ENCODE measurements at places on chromosomes 11 and 22. TPM values are rescaled to one million over a fixed set of nuclear protein-coding genes. Genes with fewer than 3 reads are reported as not detected.

DNA sequence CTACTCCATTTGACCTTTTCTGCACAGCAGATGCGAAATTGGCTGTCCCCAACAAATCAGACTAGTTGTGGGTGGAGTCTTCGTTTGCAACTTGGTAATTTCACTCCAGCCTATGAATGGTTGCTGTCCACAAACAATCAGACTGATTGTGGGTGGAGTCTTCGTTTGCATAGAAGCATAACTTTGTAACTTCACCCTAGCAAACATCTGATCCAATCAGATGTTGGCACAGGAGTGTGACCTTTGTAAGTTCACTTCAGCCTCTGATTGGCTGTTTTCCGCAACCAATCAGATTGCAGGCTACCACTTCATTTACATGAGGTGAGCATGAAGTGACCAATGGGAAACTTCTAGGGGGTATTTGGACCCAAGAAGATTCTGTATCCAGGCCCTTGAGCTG is 16.3 kb upstream of the CABP2 start:
- no peak for DNase-seq

DNA sequence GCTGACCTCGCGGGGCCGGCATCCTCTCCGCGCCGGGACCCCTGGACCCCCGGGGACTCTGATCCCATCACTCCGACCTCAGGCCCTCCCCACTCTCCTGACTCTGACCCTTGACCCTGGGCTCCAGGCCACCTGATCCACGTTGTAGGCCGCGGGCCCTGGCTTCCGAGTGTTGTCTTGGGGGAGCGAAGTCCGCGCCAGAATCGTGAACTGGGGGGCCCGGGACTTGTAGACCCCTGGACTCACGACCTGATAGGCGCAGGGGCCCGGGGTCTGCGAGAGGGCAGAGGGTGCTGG is 716 bp upstream of the TYMP start:
- DNase-seq: no peak

DNA sequence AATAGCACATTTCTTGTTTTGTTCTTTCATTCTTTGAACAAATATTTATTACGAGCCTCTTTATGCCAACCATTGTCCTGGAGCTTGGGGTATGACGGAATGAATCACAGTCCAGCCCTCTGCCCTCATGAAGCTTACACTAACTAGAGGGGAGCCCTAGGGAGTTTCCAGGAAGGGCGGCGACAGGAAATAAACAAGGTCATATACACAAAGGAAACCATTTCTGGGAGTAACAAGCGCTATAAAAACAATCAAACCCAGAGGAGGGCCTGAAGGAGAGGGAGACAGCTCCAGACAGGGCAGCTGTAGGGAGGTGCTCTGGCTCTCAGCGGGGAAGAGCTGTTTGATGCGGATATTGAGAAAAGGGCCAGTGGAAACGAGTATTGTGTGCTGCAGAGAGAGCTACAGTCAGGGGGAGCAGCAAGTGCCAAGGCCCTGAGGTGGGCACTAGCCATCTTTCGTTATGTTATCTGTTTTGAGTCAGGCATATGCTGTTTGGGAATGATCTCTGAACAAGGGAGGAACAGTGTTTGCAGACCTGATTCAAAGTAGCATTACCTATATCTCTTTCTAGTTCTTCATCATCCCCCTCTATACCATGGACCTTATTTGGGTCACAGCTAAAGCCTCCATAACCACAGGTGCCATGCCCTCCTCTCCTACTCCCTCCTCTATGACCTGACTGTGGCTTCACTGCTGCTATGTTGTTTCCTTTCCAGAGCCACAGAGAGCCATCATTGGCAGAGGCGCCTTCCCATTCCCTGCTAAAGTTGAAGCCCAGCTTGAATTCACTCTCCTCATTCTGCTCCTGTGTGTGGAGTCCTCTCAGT is 15.3 kb upstream of the ZBTB16 start:
- no peak for DNase-seq

DNA sequence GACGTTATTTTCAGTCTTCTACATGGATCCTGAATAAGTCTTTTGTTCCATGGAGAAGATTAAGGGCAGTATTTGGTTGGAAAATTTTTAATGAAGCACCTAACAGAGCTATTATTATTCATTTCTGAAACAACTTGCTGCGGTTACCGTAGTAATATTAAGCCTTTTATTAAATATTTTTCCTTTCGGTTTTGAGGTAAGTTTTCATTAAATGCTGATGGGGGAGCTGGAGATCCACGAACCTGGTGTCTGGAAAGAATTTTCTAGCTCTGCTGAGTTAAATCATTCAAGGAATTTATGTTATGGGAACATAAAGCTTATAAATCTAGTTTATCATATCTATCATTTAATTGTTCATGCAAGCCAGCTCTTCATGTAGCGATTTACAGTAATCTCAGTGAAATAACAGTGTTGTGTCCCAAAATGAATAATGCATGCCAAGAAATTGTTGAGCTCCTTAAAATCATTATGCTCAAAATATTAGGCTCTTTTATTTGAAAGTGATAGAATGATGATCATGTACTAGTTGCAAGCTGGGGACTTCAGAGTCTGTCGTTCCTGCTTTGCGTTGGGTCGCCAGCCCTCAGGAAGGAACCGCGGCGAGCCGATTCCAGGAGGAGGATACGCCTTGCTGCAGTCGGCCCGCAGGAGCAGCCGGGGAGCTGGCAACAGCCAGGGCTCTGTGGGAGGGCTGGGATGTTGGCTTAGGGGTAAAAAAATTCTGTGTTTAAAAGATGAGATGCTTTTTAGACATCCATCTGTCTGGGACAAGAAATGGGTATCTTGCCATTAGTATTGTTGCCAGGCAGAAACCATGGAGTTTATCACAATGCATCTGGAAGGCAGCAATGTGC is 83.1 kb downstream of the TBC1D22A start:
- DNase-seq: no peak

DNA sequence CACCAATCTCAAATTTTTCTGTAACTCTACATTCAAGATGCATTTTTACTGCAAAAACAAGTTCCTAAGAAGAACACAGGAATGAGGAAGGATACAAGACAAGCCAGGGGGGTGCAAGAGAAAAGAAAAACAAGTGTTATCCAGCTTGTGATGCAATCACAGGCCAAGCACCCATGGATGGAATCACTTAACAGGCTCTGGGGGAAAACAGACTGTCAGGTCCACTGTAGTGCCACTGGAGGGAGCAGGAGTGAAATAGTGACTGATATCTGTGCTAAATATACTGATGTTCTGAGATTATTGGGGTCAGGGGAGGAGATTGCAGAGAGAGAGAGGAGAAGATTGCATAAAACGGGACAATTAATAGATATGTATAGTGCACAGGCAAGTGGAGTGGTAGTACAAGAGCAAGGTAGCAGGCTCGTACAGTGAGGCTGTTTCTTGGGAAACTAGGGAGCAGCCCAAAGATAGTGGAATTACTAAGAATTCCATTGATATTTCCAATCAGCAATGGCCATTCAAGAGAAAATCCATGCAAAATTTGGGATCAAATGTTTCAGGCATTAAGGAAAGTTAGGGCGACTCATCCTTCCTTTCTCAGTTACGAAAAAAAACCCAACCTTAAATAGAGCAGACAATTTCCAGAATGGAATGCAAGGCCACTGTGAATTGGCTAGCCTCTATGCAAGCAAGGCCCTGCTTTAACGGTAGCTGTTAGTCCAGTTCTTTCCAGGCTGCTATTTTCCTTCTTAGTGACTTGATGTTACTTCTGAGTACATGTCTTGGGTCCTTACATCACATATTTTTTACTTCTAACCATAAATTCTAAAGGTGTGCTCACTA is 52.2 kb upstream of the CEP126 start:
- DNase-seq: no peak

GRCh38 chr22:28029201-28029948 is 110.3 kb upstream of the PITPNB start:
- no peak for DNase-seq

GRCh38 chr22:29801153-29801552 is 34.0 kb downstream of the UQCR10 start:
- no peak for DNase-seq

- DNase-seq: no peak
Measured at GRCh38 chr11:42066113-42066512, 606.7 kb upstream of the LRRC4C start.

- DNase-seq: no peak
Measured at GRCh38 chr11:43772733-43773132, 92.2 kb downstream of the HSD17B12 start.

- no peak for DNase-seq
Measured at GRCh38 chr11:69516526-69516925, 35.1 kb downstream of the LINC01488 start.

- DNase-seq: no peak
Measured at GRCh38 chr11:127643268-127644058, 642.9 kb upstream of the KIRREL3 start.

GRCh38 chr11:75816561-75817239 is 1.7 kb downstream of the UVRAG start:
- no peak for DNase-seq

- peak; percentile 25 for DNase-seq
Measured at GRCh38 chr11:47369676-47370075, 8.7 kb downstream of the SPI1 start.

DNA sequence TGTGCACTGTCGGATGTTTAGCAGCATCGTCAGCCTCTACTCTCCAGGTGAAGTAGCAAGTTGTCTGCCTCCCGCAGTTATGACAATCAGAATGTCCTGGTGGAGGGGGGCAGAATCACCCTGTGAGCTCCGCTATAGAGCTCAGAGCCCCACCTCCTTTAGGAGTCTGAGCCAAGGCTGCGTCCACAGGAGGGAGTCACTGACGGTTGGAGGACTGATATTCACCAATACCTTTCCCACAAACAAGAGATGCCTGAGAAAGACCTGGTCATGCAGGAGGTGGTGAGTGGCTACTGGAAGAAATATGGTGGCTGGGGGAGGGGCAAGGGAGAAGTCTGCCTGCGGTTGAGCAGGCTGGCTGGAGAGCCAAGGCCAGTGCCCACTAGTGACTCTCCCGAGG is 41.7 kb upstream of the ADA2 start:
- no peak for DNase-seq

GRCh38 chr11:98409069-98409468 is 611.7 kb upstream of the CNTN5 start:
- no peak for DNase-seq

GRCh38 chr11:68816917-68817419 is 24.7 kb downstream of the CPT1A start:
- no peak for DNase-seq

Gene OR51E2
- not detected for total RNA-seq

Gene TNNI2
- not detected for total RNA-seq

Gene CD3E
- total RNA-seq: 371 TPM

Gene ASRGL1
- 8.1 TPM for total RNA-seq

Measured in activated naive CD4-positive, alpha-beta T cell treated with anti-CD3 and anti-CD28 coated beads, Interleukin-2, amount 50 U/mL, for 72 hours (primary cell).